Liver (tissue), 10 donors: ENCODE measurements at places on chromosomes 16 and 17.

GRCh38 chr17:42476411-42476810 lies 17.7 kb downstream of the ATP6V0A1 start:
- DNase-seq: no peak

DNA sequence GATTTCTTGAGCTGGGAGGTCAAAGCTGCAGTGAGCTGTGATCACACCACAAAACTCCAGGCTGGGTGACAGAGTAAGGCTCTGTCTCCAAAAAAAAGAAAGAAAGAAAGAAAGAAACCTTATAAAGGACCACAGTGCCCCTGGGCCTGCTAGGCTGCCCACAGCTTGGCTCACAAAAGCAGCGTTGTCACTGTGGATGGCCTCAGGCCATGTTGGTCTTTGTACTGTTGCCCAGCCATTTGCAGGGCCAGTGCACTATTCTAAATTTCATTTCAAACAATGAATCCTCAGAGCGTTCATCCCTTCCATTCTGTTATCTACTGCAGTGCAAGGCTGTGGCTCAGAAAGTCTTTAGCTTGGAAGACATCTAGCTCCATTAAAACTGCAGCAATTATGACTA lies 208.4 kb downstream of the SLC39A11 start:
- DNase-seq: no peak

GRCh38 chr17:2965621-2966595 lies 97.5 kb downstream of the OR1D5 start:
- DNase-seq: no peak

DNA sequence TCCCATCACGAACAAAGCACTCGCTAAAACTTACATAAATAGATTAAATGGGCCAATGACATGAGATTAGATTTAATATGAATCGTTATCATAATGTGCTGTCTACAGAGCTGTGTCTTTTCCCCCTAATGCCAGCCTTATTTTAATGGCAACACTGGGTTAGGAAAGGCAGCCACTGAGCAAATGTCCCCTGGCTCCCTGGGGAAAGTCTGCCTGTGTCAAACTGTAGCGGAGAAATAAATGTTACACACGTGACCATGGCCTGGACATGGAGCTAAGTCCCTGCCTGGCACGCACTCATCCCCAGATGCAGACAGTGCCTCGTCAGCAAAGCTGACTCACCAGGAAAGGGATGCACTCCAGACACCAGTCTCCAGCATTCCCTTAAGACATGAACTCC lies 61.3 kb upstream of the SDK2 start:
- no peak for DNase-seq

DNA sequence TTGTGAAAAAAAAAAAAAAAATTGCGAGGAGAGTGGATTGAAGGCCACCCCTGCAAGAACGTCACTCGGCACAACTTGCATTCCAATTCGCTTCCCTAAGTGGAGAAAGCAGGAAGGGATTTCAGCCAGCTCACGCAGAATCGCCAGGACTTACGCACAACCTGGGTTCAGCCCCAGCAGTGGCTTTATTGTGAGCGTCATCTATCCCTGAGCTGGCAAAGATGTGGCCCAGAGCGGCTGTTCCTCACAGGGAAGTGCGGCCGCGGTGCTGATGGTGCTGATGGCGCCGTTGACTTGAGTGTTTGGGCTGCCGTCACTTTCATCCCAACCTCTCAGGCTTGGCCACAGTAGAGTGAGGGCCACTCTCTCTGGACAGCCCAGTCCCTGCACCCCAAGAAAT lies 197.6 kb downstream of the NTN1 start:
- DNase-seq: no peak

GRCh38 chr17:73291260-73291801 lies 20.5 kb downstream of the CDC42EP4 start:
- no peak for DNase-seq

- no peak for DNase-seq
Observed at GRCh38 chr16:80656161-80656560, 115.4 kb downstream of the DYNLRB2 start.

DNA sequence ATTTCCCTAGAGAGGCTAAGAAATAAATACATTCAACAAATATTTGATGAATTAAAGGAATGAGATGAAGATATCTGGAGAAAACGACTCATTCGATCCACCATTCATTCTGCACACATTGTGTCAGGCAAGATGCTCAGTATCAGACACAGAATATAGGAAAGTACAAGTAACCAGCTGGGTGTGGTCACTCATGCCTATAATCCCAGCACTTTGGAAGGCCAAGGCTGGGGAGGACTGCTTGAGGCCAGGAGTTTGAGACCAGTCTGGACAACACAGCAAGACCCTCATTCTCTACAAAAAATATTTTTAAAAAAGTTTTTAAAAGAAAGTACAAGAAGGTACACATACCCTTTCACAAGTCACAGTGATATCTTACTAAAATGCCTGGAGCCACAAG lies 42.3 kb downstream of the CRLF3 start:
- no peak for DNase-seq

- DNase-seq: no peak
Observed at GRCh38 chr17:71850812-71851211, 270.0 kb upstream of the SOX9 start.

GRCh38 chr17:11637796-11638195 lies 39.5 kb downstream of the DNAH9 start:
- DNase-seq: no peak

DNA sequence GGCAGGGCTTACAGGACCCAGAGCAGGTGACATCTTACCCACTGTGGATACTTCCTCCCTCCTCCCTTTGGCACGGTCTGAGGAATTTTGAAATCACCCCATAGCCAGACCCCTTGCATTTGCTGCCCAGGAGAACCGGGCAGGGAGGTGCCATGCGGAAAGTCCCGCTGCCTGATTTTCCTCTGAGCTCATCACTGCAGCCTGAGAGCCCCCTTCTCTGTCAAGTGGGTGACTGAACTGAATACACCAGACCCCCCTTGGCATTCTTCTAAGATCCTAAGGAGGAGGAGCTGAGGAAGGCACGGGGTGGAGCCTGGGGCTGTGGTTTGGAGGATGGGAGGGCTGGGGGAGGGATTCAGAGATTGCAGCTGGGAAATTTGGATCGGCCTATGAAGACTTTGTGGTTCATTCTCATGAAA lies 173.4 kb downstream of the RAB11FIP4 start:
- DNase-seq: no peak
